ENCODE measurements at places on chromosomes 4 and X.

- no peak for DNase-seq
These were observed 168.9 kb upstream of the EDNRA start for GRCh38 chr4:147311956-147312355.

DNA sequence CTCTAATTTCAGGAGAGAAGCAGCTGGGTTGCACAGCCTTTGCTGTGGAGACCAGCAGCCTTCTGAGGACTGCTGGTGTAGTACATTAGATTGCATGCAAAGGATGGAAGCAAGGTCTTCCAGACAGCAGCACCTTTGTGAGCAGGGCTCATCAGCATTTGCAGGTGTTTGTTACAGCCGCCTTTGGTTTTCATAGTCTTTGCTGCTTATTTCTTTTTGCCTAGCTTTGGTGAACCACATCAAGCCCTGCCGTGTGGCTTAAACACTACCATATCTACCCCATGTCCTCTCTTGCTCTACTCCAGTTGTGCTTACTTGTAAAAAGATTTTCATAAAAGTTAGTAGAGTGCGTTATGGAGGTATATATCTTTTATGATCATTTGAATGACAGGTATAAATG lies 57.5 kb downstream of the MTM1 start:
- DNase-seq = no peak

DNA sequence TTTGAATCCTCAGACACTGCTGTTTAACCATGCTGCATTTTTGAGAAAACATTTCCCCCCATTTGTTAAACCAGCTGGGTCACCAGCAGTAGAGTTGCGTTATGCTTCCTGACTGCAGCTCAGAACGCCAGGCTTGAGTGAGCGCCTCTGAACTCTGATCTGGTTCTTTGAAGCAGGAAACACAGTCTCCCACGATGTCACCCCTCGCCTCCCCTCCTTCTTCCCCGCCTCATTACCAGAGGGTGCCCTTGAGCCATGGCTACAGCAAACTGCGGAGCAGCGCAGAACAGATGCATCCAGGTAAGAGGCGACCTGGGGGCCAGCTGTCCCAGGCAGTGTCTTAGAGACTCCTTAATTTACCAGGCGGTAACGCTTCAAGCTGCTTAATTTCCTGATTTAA lies 78.4 kb downstream of the REPS2 start:
- DNase-seq = no peak

GRCh38 chr4:139642364-139642763 lies 23.3 kb upstream of the MGST2 start:
- no peak for DNase-seq

DNA sequence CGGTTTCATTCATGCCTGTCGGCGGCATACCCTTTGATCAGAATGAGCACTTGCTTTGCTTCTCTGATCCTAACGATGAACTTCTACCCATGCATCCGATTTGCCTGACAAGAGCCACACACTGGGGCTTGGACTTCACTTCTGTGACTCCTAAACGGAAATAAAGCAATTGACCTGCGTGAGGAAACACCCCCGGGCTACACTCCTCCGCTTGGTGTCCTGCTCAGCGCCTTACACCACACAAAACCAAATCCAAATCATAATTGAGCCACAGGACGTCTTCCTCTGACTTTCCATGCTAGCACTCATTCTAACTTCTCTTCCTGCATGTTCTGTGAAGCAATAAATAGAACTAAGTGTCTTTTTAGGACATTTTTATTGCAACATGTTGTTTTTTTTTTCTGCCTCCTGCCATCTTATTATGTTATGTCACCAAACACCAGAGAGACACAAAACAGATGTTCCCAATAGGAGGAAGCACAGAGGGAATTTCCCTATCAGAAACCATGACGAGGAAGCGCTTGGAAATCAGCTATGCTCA lies 110.8 kb upstream of the FAM9B start:
- no peak for DNase-seq

DNA sequence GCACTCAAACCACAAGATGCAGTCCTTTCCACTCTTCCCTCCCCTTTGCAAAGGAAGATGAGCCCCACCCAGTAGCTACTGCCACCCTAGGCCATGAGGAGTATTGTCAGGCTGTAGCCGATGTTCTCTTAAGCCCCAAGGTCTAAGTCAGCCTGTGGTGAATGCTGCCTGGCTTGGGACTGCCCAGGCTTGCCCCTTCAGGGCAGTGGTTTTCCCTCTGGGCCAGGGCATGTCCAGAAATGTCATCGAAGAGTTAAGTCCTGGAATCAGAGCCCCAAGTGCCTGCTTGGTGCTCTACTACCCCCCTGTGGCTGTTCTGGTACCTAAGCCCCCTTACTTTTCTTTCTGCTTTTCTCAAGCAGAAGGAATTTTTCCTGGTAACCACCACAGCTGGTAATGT lies 11.8 kb upstream of the PGK1 start:
- no peak for DNase-seq

DNA sequence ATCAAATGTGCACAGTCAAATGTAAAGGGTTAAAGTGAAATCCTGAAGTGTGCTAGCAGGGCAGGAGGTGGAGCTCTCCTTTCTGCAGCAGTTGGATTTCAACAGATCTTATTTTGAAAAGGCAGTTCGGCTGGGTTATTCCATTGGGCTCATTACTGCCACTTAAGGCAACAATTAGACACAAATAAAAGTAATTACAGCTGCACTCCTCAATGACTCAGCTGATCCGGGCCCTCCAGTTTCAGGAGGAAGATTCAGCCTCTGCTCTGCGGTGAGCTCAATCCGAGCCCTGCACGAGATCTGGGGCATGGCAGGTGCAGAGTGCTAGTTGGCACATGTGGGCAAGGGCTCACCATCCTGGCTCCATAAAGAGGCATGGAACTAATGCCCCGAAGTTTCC lies 85.4 kb downstream of the PHKA2 start:
- no peak for DNase-seq

- no peak for DNase-seq
These were observed 653.3 kb downstream of the NLGN4X start for GRCh38 chrX:5575407-5575806.

DNA sequence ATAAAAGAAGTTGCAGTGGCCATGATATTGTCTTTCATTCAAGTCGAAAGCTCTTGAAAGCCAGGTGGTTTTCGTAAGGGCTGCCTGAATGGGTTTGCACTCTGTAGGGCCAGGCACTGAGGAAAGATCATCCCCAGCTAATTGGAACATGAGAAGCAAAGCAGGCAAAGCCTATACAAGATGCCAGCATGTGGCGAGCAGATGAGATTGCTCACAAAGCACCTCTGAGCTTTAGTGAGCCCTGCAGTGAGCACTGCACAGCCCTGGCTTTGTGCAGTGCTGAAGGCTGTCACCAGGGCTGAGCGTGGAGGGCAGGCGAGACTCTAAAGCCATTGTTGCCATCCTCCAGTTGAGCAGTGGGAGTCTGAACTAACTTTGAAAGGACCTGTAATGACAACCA lies 53.8 kb downstream of the HADH start:
- no peak for DNase-seq

GRCh38 chr4:142567199-142567598 lies 278.9 kb downstream of the INPP4B start:
- peak; percentile 43 for DNase-seq

DNA sequence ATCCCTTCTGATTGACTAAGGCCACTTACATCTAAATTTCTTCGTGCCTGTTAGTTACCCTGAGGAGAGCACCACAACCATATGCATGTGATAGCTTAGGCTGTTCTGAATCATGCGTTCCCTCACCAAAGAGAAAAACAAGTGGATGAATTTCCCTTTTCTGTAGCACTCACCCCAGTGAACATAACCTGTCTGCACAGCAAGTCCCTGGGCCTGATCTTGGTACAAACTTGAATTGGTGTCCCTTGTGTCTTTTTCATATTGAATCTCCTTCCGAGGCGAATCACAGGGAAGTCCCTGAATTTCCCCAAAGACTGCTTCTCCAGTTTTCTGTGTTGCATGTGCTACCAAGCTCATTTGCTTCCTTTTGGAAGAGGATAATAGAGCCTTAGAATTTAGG lies 100.4 kb downstream of the KLHL8 start:
- no peak for DNase-seq

DNA sequence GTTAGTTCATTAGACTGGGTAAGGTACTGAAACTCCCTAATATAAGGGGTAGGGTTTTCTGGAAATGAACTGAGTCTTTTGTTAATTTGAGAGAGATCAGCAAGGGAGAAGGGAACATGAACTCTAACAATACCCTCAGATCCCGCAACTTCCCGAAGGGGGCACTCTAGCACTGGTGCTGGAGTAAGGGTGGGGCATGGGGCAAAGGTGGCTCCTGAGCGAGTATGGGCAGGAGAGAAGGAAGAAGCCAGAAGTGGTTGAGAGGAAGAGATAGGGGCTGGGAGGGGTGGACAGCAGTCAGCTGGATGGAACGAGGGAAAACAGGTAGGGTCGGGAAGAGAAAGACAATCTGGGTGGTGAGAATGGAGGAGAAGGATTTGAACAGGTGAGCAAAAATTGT lies 183.2 kb upstream of the MAGEE2 start:
- DNase-seq = no peak

- DNase-seq = no peak
These were observed 39.1 kb downstream of the NHS start for GRCh38 chrX:17414027-17414658.

- DNase-seq = no peak
These were observed 95.5 kb upstream of the KLHL13 start for GRCh38 chrX:118211891-118212816.

DNA sequence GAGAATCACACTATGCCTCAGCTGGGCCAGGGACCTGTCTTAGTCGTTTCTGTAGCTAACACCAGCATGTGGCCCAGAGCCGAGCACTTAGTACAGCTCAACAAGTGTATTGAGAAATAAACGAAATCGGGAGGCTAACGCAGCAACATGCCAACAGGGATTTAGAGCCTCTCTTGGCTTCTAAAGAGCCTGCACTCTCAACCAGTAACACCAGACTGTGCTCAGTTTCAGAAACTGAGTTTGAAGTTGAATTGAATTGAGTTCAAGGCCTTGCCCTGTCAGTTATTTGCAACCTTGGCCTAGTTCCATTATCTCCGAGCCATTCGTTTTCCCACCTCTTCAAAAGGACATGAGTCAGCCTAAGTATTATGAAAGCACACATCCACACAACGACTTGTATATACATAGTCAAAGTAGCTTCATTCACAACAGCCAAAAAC lies 71.3 kb upstream of the LDB2 start:
- no peak for DNase-seq

GRCh38 chr4:27759611-27760575 lies 899.3 kb downstream of the STIM2 start:
- no peak for DNase-seq

GRCh38 chrX:103517246-103517645 lies 2.0 kb downstream of the RAB40A start:
- no peak for DNase-seq

GRCh38 chr4:26985873-26986272 lies 125.2 kb downstream of the STIM2 start:
- no peak for DNase-seq

GRCh38 chr4:158410272-158410671 lies 111.4 kb upstream of the RXFP1 start:
- no peak for DNase-seq

- DNase-seq = no peak
These were observed 192.1 kb downstream of the SPRY1 start for GRCh38 chr4:123588631-123589241.

- no peak for DNase-seq
These were observed 27.0 kb downstream of the DHX15 start for GRCh38 chr4:24557026-24558025.

DNA sequence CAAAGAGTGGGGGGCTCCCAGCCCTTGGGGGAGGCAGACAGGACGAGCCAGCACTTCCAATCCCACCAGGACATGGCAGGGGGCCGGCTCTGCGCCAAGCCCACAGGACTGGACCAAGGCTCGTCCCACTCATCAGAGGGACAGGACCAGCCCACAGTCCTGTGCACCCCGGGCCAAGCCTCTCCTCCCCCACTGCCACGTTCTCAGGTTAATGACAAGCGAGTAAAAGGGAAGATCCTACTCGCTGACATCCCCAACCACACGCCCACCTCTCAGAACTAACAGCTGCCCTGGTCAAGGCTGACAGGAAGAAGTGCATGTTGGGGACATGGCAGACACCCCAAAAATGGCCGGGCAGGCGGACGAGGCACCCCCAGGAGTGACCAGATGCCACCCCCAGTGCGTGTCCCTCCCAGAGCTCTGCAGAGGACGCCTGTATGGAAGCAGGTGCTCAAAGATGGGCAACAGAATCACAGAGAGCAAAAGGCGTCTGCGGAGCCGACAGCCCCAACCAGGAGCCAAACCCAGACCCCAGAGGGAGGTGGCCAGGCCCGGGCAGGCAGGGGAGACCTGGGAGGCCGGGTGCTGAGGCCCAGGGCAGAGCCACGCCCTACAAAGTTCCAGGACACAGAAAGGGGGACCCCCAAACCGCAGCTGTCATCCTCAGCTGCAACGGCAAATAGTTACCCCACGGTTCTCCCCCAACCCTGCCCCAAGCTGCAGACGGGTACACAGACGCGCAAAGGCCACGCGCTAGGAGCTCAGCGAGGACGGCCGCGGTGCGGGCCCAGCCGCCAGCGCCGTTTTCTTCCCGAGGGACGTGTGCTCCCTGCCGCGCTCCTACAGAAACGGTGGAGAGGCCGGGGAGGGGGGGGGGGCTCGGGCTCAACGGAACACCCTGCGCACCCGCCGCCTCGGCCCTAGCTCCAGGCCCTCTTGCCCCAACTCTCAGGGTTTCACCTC lies 1.7 kb downstream of the CTBP1 start:
- peak; percentile 34 for DNase-seq

DNA sequence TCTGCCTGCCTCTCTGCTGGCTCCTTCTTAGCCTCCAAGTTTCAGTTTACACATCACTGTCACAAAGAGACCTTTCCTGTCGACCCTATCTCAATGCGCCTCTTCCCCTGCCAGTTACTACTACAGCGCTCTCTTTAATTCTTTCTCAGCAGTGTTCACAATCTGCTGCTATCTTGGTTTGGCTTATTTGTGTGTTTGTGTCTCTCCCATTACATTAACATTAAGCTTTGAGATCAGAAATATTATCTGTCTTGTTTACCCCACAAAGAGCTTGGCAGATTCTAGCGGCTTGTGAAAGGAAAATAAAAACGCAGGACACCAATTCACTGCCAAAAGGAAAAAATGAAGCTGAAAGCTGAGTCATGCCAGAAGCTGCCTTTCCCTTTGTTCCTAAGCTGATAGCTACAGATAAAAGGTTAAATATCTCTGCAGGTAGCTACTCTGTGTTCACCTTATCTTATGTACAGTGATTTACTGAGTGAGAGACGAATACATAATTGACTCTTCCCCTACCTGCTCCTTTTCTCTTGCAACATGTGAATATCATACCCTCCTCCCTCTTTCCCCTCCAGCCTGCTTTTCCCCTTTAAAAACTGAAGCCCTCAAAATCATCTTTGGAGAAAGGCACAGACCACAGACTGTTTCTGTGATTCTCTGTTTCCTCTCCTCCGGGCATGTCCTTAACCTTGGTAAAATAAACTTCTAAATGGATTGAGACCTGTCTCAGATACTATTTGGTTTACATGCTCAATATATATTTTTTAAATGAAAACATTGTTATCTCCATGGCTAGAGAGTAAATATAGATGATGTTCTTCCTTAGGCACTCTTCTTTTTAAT lies 19.3 kb upstream of the SLC9A7 start:
- no peak for DNase-seq

- DNase-seq = no peak
These were observed 124.4 kb downstream of the CHRDL1 start for GRCh38 chrX:110671068-110671803.

- DNase-seq = no peak
These were observed 16.9 kb downstream of the SPINK2 start for GRCh38 chr4:56804551-56804950.
